ENCODE measurements at places on chromosomes 5 and 9.

DNA sequence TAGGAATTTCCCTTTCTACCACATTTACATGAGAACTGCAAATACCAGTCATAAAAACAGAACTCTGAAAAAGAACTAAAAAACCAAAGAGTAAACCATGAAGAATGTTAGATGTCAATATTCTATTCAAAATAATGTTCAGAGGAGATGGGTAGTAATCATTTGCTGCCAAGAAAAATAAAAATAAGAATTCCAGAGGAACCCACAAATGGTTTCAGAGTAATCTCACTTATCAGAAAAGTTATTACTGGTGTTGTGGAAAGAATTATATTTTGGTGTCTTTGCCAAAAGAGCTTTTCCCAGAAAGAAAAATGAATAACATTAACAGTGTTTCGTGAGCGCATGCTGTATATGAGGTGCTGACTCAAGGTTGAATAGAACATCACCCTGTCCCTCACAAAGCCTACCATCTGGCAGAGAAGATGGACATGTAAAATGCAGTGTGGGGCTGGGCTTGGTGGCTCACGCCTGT, 35.6 kb downstream of the GPR21 start:
- no peak for DNase-seq

DNA sequence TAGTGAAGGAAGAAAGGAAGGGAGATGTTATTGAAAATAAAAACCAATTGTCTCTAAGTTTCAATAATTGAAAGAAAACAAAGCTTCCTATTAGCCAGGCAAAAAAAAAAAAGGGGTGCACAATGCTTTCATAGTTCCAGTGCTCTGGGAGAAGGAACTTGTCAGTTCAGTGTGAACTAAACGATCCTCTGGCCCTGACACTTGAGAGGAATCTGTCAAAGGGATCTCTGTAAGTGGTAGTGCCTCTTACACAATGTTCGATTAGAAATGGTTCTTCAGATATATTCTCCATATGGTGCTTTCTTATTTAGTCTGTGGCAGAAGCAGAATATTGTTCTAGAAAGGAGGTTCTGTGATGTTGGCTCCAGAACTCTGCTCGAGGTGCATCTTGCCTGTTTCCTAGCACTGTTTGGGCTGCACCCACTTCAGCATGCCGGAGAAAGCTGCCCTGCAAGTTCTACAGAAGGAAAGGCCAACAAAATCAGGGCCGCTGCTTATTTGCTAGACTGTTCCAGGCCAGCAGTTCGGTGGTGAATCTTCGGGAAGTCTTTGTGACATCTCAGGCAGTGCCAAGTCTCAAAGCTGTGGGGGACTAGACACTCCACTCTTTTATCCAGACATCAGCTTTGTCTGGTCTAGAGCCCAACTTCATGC, 90.9 kb downstream of the PIK3R1 start:
- DNase-seq: no peak

GRCh38 chr9:89609426-89610006, 4.7 kb downstream of the GADD45G start:
- no peak for DNase-seq

GRCh38 chr5:58265246-58265930, 194.5 kb downstream of the PLK2 start:
- DNase-seq: no peak

- DNase-seq: no peak
These were observed 477.8 kb downstream of the CCDC171 start for GRCh38 chr9:16030528-16031185.

- no peak for DNase-seq
These were observed 339.5 kb downstream of the PDE4D start for GRCh38 chr5:59553992-59554391.

GRCh38 chr9:134469041-134469875, 143.0 kb downstream of the RXRA start:
- DNase-seq: no peak
